ENCODE measurements at places on chromosomes 16 and 17. TPM values are rescaled to one million over a fixed set of nuclear protein-coding genes. Genes with fewer than 3 reads are reported as not detected.

- H3K27me3 ChIP-seq: no peaks in the 10 kb centered on the region
- peak; percentile 54 for DNase-seq
- H3K36me3 ChIP-seq: peaks cover 7% of the 10 kb centered on the region
- H3K4me1 ChIP-seq: peaks cover 25% of the 10 kb centered on the region
Measured at GRCh38 chr16:1723450-1724147, 17.6 kb downstream of the MAPK8IP3 start.

TP53TG3C gene
- not detected for total RNA-seq

KRTAP1-4 gene
- total RNA-seq: not detected

C17orf113 gene
- 4.1 TPM for total RNA-seq

DNA sequence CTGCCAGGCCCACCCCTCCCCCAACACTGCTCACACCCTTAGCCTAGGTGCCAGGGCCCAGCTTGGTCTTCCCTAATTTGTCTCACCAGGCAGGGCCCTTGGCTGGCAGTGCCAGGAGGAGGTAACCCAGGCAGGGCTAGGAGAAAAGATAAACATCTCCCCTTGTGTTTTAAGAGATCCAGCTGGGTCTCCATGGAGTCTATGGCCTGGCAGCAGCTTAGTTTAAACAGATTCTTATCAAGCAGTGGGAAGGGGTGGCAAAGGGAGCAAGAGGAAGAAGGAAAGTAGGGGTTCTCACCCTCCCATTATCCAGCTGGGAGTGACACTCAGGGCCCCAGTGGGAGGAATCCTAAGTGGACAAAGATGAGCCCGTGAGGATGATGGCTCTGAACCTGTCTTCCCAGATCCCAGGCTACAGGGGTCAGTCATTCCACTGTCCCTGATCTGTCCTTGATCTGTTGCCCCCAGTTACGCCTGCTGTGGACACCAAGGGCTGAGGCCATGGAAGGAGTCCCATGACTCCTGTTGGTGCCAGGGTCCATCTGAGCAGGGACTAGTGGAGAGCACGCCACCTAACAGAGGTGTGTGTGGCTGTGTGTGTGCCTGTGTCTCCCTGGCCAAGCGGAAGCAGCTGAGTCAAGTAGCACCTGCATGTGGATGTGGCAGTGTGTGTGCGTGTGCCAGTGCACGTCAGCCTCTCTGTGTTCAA, 47.4 kb upstream of the MEIOC start:
- no peak overlapping the region for H3K27ac ChIP-seq
- no peaks in the 10 kb centered on the region for H3K36me3 ChIP-seq
- no peak for DNase-seq
- no peaks in the 10 kb centered on the region for H3K27me3 ChIP-seq

DNA sequence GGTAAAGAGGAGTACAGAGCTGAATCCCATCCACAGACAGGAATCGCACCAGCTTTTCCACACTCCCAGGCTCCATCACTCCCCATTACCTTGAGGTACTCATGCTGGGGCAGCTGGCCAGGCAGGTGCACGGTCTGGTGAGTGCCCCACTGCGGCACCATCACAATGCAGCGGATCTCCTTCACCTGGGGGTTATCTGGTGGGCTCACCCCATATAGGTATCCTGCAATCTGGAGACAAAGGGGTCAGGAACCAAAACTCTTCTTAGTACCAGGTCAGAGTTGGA, 1.8 kb upstream of the RILP start:
- H3K27ac ChIP-seq: peak overlapping the region; percentile 100
- no peak overlapping the region for H3K4me3 ChIP-seq
- no peak for DNase-seq
- H3K4me1 ChIP-seq: peaks cover 35% of the 10 kb centered on the region
- no peaks in the 10 kb centered on the region for H3K27me3 ChIP-seq

Measured in transverse colon (tissue), 4 donors.